ENCODE measurements at places on chromosomes 6 and 20.

- no peaks in the 10 kb centered on the region for H3K36me3 ChIP-seq
- DNase-seq = no peak
- H3K4me1 ChIP-seq = no peaks in the 10 kb centered on the region
- H3K27me3 ChIP-seq = peaks cover 2% of the 10 kb centered on the region
- H3K4me3 ChIP-seq = no peak overlapping the region
These were observed 50.8 kb downstream of the GRM4 start for GRCh38 chr6:34095136-34095505.

DNA sequence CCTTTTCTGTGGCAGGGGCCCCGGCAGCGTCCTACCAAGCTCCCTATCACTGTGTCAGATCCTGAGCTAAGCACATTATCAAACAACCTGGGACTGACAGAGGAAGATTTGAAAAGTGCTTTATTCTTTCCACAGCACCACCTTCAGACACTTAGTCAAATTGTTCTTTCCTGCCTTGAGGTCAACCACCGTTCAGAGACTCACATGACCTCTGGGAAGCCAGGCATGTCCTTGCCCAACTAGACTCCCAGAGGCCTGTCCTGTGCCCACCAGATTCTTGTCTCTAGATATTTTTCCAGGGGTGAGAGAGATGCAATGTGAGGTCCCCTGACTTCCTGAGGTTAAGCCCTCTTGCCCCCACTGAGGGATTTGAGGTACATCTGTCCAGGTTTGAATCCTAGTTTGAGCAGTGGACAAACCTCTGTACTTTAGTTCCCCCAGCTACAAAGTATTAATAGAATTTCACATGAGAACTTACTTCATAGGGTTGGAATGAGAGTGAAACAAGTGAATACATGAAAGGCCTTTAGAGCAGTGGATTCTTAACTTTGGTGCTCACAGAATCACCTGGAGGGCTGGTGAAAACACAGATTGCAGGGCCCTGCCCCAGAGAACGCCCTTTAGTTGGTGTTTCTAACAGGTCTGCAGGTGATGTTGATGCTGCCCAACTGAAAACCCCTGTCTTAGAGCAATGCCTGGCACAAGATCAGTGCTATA lies 179.8 kb downstream of the CLIC5 start:
- H3K27me3 ChIP-seq = no peaks in the 10 kb centered on the region
- H3K4me1 ChIP-seq = peaks cover 6% of the 10 kb centered on the region
- H3K27ac ChIP-seq = no peak overlapping the region
- no peak for DNase-seq
- H3K4me3 ChIP-seq = no peak overlapping the region

- H3K4me3 ChIP-seq = no peak overlapping the region
- H3K27ac ChIP-seq = no peak overlapping the region
- peaks cover 3% of the 10 kb centered on the region for H3K27me3 ChIP-seq
- no peak for DNase-seq
- H3K4me1 ChIP-seq = no peaks in the 10 kb centered on the region
These were observed 170.3 kb upstream of the AHI1 start for GRCh38 chr6:135667691-135668455.

DNA sequence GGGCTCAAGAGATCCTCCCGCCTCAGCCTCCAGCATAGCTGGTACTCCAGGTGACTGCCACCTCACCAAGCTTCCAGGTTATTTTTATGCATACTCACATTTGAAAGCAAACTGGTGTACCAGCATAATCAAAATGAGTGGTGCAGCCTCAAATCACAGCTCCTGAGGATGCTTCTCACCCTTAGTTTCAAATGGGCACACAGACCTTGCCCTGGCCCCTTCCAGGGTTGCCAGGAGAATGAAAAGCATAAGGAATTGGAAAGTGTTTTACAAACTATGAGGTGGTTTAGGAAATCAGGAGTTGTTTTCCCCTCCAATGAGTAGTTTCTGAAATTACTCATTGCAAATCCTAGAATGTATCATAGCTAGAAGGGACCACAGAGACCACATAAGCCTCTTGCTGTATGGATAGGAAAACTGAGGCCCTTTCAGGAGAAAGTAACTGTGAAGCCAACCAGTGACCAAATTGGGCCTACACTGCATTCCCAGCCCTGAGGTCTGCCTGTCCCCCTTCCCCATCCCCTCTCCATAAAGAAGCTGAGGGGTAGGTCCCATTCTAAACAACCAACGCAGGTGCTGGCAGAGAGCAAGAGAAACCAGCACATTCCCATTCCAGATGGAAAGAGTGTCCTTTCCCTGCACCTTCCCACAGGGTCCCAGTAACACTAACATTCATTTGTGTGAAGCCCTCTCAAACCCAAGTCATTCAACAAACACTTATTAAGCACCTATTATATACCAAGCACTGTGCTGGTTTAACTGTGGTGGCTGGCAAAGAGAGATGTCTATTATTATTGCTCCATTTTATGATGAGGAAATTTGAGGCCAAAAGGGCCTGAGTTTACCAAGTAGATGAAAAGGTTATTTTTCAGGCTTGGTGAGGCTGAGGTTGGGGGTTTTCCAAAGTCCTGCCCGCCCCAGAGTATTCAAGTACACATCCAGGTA lies 2.1 kb upstream of the E2F1 start:
- H3K36me3 ChIP-seq = no peaks in the 10 kb centered on the region
- H3K27me3 ChIP-seq = no peaks in the 10 kb centered on the region
- peaks cover 24% of the 10 kb centered on the region for H3K4me1 ChIP-seq
- H3K4me3 ChIP-seq = no peak overlapping the region

GRCh38 chr6:170347091-170347490 lies 40.5 kb downstream of the FAM120B start:
- H3K4me1 ChIP-seq = no peaks in the 10 kb centered on the region
- H3K27ac ChIP-seq = no peak overlapping the region
- no peak for DNase-seq
- no peaks in the 10 kb centered on the region for H3K27me3 ChIP-seq
- H3K36me3 ChIP-seq = peaks cover 17% of the 10 kb centered on the region
- H3K4me3 ChIP-seq = no peak overlapping the region

- DNase-seq = no peak
- no peak overlapping the region for H3K27ac ChIP-seq
- H3K27me3 ChIP-seq = no peaks in the 10 kb centered on the region
- H3K4me1 ChIP-seq = no peaks in the 10 kb centered on the region
- no peak overlapping the region for H3K4me3 ChIP-seq
- no peaks in the 10 kb centered on the region for H3K36me3 ChIP-seq
These were observed 35.5 kb downstream of the BANF2 start for GRCh38 chr20:17735206-17735804.

DNA sequence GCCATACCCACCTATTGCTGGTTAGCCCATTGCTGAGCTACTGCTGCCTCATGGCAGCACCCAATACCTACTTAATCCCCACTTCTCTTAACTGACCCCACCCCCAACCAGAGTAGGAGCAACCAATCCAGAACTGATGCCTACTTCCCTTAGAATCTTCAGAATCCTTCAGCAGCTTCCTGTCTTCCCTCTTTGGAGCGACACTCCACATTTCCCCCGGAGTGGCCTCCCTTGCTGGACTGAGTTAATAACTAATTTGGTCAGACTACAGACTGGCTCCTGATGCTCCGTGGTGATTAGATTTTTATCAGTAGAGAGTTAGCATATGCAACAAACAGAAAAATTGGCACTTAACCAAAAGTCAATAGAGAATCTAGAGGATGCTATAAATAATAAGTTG lies 51.2 kb upstream of the UBR2 start:
- no peak for DNase-seq
- H3K4me3 ChIP-seq = no peak overlapping the region

DNA sequence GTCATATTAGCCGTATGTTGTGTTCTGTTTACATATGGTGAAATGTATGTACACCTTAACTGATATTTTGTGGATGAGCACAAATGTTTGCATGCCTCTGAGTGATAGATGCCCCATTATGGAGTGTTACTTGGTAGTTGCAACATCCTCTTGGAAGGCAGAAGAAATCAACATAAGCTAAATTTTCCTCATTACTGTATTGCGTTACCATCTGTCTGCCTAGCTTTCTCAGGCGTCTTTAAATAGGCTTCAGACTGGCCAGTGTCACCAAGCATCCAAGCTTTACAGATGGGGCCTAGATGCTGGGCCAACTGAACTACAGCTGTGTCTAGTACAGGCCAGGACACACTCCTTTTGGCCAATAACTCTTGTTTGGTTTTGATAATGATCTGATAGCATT lies 250.6 kb downstream of the SAMD5 start:
- no peaks in the 10 kb centered on the region for H3K4me1 ChIP-seq
- H3K27ac ChIP-seq = no peak overlapping the region
- no peaks in the 10 kb centered on the region for H3K27me3 ChIP-seq
- no peak for DNase-seq

GRCh38 chr6:14499841-14500240 lies 382.3 kb downstream of the CD83 start:
- H3K27me3 ChIP-seq = no peaks in the 10 kb centered on the region
- no peak overlapping the region for H3K4me3 ChIP-seq
- no peak overlapping the region for H3K27ac ChIP-seq
- H3K4me1 ChIP-seq = no peaks in the 10 kb centered on the region

DNA sequence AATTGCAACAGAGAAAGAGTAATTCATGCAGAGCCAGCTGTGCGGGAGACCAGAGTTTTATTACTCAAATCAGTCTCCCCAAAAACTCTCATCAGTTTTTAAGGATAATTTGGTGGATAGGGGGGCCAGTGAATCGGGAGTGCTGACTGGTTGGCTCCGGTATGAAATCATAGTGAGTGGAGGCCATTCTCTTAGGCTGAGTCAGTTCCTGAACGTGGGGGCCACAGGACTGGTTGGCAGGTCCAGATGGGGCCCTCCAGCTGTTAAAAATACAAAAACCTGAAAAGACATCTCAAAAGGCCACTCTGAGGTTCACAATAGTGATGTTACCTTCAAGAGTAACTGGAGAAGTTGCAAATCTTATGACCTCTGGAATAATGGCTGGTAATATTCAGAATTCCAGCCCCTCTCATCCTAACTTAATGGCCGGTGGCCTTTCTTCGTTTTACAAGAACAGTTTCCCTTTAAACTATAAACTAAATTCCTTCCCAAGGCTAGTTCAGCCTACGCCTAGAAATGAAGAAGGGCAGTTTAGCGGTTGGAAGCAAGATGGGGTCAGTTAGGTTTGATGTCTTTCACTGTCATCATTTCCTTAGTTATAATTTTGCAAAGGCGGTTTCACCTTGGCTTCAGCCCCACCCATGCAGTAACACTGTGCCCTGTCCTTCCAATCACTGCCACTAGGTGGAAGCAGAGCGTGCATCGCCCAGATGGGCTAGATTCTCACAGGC lies 6.8 kb upstream of the MICA start:
- H3K4me1 ChIP-seq = peaks cover 13% of the 10 kb centered on the region
- H3K36me3 ChIP-seq = no peaks in the 10 kb centered on the region

DNA sequence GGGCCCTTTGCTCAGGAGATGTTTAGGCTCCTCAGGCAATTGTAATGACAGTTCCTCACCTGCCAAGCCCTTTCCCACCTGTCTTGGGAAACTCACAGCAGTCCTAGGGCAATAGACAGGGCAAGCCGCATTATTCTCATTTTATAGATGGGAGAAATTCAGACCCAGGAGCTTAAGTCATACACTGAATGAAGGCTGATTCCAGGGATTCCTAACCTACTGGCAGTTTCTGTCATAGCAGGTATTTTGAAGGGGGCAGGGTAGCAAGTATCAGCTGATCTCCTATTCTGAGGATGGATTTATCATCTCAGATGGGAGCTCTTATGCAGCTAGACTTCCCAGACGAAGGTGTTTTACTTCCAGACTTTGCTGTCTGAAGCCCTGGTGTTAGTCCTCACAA lies 61.4 kb upstream of the MYL9 start:
- H3K36me3 ChIP-seq = peaks cover 3% of the 10 kb centered on the region
- H3K27ac ChIP-seq = no peak overlapping the region
- H3K4me1 ChIP-seq = no peaks in the 10 kb centered on the region
- H3K27me3 ChIP-seq = no peaks in the 10 kb centered on the region
- no peak overlapping the region for H3K4me3 ChIP-seq

- H3K27ac ChIP-seq = no peak overlapping the region
- no peaks in the 10 kb centered on the region for H3K4me1 ChIP-seq
- no peak overlapping the region for H3K4me3 ChIP-seq
- no peaks in the 10 kb centered on the region for H3K36me3 ChIP-seq
- H3K27me3 ChIP-seq = no peaks in the 10 kb centered on the region
- no peak for DNase-seq
These were observed 399.6 kb downstream of the PTPRT start for GRCh38 chr20:42790111-42790510.

GRCh38 chr20:64269604-64270411 lies 14.3 kb downstream of the PCMTD2 start:
- no peak overlapping the region for H3K27ac ChIP-seq
- DNase-seq = no peak
- no peaks in the 10 kb centered on the region for H3K27me3 ChIP-seq
- H3K36me3 ChIP-seq = peaks cover 4% of the 10 kb centered on the region

DNA sequence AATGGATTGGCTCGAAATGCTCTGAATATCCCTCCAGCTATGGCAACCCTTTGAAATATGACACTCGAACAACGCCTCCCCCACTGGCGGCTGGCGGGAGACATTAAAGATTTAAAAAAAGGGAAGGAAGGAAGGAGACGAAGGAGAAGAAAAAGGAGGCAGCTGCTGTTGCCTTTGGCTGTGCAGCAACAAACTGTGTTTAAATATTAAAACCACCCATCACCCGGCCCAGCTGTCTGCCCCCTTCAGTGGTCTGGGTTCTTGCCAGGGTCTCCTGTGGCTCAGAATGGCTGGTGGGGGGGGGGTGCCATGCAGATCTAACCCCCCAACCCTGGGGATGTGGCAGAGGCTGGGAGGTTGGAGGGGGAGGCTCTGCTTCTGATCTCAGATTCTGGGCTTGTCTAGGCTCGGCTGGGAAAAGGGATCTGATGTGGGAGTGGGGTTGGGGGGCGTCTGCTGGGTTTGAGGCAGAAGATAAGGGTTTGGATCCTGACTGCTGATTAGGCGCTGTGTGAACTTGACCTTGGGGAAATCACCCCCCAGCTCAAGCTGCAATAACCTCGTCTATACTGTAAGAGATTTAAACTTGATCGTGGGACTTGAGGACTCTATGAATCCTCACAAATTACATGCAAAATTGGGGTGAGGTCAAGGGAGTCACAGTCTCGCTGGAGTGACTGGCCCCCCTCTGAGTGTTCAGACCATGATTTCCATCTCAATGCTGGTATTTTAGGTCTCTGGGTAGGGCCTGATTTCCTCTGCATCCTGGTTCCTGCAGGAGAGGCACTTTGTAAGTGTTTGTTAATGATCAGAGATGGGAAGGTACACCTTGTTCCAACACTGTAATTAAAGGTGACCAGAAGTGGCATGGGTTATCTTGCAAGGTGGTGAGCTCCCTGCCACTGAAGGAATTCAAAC lies 40.3 kb upstream of the BLCAP start:
- no peak overlapping the region for H3K27ac ChIP-seq
- H3K4me1 ChIP-seq = peaks cover 7% of the 10 kb centered on the region
- DNase-seq = no peak
- no peak overlapping the region for H3K4me3 ChIP-seq
- peaks cover 63% of the 10 kb centered on the region for H3K27me3 ChIP-seq

Data from T-cell (primary cell).